ENCODE measurements at places on chromosomes 2 and 18.

DNA sequence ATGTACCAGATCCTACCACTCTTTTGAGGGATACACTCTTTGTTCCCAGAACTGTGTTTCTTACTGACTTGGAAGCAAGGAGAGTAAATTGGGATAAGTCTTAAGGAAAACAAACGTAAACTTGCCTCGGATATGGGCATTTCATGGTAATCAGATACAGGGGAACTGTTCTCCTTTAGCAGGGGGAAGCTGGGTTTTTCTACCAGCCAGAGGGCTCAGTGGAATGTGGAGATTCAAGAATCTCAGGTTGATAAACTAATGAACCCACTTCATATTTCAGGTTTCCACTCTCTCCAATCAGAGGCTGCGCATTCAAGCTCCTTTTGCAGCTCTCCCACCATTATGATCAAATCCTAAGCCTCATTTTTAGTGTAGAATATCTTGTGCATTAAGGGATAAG is 676.5 kb upstream of the FSHR start:
- DNase-seq = no peak

- DNase-seq = no peak
Measured at GRCh38 chr2:45177870-45178269, 168.6 kb upstream of the SIX2 start.

- DNase-seq = no peak
Measured at GRCh38 chr2:150689590-150689989, 202.1 kb upstream of the RND3 start.

GRCh38 chr18:24734058-24734457 is 273.6 kb downstream of the HRH4 start:
- DNase-seq = peak; percentile 92

GRCh38 chr2:123747326-123747725 is 277.8 kb upstream of the CNTNAP5 start:
- DNase-seq = no peak

DNA sequence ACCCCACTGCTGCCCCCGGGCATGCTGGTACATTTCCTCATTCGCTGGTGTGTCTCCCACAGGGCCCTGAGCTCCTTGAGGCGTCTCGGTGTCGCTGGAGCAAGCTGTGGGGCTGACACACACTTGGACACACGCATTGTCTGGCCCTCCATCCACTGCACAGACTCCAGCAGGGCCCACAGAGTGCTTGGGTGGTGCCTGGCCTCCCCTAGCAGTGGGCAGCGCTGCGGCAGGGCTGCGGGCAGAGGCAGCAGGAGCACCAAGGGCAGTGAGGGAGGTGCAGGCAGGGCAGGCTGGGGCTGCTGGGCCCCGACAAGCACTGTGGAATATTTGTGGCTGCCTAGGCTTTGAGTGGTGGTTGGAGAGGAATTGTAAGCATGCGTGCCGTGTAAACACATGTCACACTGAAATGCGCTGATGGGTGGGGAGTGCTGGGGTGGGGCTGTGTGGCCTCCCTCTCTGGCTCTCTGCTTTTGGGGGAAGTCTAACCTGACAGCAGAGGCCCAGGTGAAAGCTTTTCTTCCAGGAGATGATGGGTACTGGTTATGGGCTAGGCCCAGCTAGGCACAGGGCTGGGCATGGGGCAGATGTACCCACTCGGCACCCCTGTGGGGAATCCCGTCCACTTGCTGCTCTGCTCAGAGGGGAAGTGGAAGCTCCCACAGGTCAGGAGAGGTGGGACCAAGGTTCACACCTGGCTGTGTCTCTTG is 55.5 kb upstream of the HS6ST1 start:
- no peak for DNase-seq

- DNase-seq = no peak
Measured at GRCh38 chr2:113901943-113902342, 12.1 kb downstream of the ACTR3 start.

GRCh38 chr2:76953733-76954347 is 568.3 kb downstream of the LRRTM4 start:
- DNase-seq = peak; percentile 23

DNA sequence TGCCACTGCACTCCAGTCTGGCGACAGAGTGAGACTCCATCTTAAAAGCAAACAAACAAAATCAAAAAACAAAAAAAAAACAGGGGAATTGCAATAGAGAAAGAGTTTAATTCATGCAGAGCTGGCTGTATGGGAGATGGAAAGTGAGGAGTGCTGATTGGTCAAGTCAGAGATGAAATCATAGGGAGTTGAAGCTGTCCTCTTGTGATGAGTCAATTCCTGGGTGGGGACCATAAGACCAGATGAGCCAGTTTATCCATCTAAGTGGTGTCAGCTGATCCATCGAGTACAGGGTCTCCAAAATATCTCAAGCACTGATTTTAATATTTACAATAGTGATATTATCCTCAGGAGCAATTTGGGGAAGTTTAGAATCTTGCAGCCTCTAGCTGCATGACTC is 45.3 kb downstream of the FRZB start:
- DNase-seq = no peak

GRCh38 chr18:79058007-79058406 is 11.2 kb upstream of the ATP9B start:
- DNase-seq = no peak

DNA sequence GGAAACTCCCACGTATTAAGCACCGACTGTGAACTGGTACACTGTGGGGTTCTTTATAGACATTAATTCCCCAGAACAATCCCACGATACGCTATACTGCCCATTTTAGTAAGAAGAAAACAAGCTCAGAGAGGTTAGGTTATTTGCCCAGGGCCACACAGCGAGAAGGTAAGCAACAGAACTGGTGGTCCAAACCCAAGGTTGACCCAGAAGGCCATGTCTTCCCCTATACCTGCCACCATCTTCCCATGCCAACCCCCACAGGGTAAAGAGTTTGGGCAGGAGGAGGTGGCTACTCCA is 69.9 kb downstream of the MARCO start:
- DNase-seq = no peak

- DNase-seq = no peak
Measured at GRCh38 chr18:22469926-22470247, 52.2 kb upstream of the CTAGE1 start.

DNA sequence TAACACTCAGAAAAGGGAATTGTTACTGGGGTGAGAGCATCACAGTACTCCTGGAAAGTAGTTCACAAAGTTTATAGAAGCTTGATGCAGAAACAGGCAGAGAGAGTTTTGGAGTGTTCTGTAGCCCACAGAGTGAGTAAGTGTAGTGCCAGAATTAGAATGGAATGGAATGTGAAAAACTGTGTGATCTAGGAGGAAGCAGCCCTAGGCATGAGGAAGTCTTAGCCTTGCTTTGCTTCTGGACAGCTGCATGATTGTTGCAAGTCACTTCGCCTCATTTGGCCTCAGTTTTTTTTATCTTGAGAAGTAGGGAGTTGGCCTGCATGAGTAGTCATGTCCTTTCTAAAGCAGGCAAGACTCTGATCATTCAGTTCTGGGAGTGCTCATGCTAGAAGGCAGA is 10.9 kb downstream of the SERPINB12 start:
- no peak for DNase-seq

DNA sequence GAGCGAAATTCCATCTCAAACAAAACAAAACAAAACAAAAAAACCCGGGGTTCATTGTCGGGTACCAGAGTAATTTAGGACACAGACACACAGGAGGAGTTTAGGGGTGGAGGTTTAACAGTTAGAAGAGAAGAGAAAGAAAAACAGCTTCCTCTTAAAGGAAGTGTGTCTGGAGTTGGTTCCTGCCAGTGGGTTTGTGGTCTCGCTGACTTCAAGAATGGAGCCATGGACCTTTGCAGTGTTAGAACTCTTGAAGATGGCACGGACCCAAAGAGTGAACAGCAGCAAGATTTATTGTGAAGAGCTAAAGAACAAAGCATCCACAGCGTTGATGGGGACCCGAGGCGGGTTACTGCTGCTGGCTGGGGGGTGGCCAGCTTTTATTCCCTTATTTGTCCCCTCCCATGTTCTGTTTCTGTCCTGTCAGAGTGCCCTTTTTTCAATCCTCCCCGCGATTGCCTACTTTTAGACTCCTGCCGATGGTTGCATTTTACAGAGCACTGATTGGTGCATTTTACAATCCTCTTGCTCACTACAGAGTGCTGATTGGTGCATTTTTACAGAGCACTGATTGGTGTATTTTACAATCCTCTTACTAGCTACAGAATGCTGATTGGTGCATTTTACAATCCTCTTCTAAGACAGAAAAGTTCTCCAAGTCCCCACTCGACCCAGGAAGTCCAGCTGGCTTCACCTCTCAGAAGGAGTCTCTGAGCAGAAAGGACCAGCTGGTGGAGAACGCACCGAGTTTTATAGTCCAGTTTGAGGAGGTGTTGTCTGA is 28.7 kb upstream of the ATP8B1 start:
- DNase-seq = no peak

GRCh38 chr18:60070631-60071030 is 170.8 kb downstream of the PMAIP1 start:
- DNase-seq = no peak

DNA sequence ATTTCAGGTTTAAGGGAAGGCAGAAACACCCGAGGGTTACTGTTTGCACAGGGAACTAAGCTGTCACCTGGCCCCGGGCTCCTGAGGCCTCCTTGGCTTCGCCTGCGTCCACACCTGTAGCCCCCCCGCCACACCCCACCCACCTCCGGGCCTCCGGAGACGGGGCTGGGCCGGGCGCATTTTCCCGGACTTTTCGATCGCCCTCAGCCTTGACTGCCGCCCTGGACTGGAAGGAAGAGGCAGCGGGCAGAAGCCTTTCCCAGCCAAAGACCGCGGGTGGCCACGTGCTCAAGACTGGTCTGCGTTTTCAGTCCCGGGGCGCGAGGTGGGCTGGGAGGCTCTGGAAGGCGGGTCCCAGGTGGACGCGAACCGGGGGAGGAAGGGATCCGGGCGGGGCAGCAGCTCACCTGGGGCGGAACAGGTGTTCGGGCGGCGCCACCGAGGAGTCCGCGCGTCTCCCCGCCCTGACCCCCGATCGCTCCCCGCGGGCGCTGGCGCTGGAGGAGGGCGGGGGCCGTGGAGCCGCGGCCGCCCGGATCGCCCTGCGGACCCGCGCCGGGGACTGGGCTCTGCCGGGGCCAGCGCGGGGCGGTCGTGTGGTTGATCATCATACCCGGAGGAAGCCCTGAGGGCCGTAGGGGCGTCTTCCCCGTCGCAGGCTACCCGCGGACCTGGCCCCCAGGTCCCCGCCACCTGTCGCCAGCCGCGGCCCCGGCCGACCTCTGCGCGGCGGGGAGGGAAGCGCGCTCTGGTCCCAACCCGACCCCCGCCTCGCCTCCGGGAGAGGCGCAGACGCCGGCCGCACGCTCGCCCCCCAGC is 3.2 kb downstream of the ID2 start:
- DNase-seq = peak; percentile 75

GRCh38 chr18:58146099-58146498 is 102.1 kb downstream of the NEDD4L start:
- no peak for DNase-seq

GRCh38 chr2:241354668-241355658 is 1.1 kb upstream of the FARP2 start:
- DNase-seq = peak; percentile 72

DNA sequence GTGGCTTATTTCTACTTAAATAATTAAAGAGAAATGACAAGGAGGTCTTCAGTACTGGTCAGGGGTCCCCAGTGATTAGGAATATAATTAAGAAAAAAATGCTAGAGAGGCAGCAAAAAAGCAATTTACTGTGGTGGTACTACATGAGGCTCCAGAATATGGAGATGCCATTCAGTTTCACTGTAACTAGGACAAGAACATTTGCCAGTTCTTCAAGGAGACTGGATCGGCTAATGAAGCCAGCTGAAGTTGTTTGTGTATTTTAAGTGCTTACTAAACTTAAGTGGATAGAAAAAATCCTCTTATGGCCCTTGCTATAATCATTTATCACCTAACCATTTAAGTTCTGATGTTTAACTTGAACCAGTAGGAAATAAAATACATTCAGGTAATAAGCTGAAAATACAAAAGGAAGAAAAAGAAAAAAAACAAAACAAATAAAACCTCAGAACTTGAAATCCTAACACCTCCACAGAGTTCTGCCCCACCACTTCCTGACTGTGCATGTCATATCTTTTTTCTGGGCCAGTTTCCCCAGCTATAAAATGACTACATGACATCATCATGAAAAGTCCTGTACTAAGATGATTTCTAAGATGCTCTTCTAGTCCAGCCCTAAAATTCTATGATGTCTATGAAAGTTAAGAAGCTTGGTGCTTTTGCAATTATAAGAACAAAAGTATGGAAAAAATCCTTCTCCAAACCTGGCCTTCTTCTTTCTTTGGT is 98.0 kb downstream of the TRABD2A start:
- DNase-seq = no peak

- DNase-seq = peak; percentile 67
Measured at GRCh38 chr2:3606370-3607201, 11.7 kb downstream of the COLEC11 start.

GRCh38 chr2:15844211-15844801 is 96.0 kb upstream of the MYCN start:
- no peak for DNase-seq

DNA sequence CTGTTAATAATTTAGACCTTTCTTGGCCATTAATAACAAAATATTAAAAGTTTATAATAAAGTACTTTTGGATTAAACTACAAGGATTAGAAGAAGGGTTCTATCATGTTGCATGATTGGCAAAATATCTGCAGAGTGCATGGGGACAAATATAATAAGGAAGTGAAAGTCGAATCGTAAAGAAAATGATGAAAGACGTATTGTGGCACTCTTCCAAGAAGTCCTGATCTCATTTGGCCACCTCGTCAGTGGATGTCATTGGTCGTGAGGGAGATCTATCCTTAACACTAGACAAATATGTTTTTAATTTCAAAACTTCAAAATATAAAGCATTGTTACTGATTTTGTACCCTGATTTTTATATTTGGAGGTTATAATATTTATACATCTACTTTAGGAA is 197.7 kb upstream of the STON1 start:
- peak; percentile 46 for DNase-seq

DNA sequence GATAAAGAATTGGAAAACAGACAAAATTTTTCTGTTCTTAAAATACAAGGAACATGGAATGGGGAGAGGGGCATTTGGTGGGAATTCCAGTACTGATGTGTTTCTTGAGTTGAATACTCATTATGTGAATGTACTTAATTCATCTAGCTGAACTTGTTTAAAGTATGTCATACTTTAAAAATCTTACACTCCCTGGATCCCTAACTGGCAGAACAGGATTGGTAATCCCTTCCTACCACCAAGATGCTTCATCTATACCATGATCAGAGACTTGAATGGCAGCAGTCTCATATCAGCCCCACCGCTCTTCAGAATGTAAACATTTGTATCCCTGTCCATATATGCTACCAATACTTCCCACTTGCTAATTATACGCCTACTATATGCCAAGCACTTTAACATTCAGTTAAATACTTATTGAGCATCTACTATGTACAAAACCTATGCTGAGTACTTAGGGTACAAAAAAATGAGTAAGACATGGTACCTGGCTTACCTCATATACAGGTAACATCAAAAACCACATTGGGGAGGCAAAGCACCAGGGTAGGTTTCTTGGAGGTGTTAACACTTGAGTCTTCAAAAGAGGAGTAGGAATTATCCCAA is 5.3 kb downstream of the MEMO1 start:
- DNase-seq = no peak

- no peak for DNase-seq
Measured at GRCh38 chr2:3654011-3654410, 4.0 kb upstream of the ALLC start.
